ENCODE measurements at places on chromosomes 3 and 15.

GRCh38 chr3:177571944-177572315 is 374.6 kb upstream of the TBL1XR1 start:
- DNase-seq: no peak

GRCh38 chr3:64073158-64073761 is 50.0 kb upstream of the PSMD6 start:
- no peak for DNase-seq

GRCh38 chr3:100027321-100027720 is 87.0 kb downstream of the FILIP1L start:
- no peak for DNase-seq

GRCh38 chr15:61381501-61381900 is 152.4 kb upstream of the RORA start:
- DNase-seq: no peak

DNA sequence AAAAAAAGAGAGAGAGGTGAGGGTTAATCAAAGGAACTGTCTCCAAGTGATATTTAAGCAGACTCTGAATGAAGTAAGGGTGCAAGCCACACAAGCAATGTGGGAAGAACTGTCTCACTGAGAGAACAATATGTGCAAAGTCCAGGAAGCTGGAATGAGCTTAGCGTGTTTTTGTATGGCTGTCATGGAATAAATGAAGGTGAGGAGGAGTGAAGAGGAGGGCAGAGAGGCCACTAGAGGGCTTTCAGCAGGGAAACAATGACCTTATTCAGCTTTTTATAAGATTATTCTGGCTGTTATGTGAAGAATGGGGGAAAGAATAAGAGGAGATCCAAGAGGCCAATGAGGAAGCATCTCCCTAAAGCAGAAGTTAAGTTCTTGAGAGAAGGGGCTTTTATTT is 86.9 kb upstream of the COL8A1 start:
- no peak for DNase-seq

DNA sequence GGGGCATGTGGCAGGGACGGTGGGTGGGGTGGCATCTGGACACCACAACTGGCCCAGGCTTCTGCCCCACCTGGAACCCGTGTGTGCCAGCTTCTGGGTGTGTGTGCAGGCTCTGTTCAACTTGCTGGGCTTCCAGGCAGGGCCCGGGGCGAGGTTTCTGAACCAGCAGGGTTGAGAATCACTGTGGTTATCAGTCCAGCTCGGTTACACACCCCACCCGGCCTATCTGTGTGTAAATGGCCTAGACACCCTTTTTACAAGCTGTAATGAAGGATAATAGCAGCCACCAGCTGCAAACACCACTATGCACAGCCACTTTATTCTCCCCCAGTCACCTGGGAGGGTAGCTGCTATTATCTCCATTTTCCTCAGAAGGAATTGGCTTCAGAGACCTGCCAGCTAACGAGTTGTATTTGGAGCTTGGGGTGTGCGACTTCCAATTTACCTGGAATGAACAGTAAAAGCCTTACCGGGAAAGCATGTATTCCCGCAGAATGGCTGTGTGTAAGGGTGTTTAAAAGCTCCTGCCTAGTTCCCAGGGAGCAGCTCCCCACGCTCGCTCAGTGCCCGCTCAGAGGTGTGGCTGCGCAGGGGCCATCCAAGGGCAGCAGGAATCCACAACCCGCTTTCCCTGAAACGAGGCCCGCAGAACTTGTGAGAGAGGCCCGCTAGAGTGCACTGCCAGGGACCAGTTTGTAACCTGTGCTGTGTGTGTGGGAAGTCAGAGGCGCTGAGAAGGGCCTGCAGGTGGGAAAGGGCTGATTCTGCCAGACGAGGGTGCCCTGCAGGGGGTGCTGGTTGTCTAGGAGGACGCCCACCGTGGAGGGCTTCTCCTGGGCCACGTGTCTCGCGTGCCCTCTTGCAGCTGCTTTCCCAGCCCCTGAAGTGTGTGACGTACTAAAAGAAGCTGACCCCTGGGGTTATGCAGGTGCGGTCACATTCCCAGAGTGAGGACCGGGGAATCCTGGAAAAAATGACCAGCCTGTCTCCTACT is 83.5 kb downstream of the C3orf70 start:
- peak; percentile 85 for DNase-seq

DNA sequence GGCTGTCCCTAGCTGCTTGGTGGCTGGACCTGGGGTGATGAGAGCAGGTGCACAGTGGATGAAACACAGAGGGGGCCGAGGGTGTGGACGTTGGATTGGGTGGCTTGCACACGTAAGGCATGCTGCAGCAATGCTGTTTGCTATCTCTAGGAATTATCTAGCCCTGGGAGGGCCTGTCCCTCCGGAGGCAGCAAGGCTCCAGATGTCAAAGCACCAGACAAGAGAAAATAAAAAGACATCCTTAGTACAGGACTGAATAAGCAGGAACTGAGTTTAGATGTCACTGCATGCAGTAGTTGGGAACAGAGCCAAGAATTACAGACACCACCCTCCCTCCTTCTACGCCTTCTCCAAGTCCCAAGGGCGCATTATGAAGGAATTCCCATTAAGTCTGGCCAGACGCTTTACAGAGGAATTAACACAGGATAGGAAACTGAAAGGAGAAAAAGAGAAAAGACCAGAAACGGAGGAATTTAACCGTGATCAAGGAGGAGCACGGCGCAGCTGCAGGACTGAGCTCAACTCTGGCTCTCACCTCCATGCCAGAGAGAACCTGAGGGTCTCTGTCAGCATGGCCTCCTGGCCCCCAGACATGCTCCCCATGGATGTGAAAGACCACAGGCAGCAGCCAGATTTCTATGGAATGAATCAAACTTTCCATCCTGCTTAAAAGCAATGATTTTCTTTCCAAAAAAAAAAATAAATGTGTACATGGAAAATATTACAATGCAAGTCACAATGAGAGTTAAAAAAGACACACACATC is 13.8 kb downstream of the ATP10A start:
- DNase-seq: peak; percentile 75

DNA sequence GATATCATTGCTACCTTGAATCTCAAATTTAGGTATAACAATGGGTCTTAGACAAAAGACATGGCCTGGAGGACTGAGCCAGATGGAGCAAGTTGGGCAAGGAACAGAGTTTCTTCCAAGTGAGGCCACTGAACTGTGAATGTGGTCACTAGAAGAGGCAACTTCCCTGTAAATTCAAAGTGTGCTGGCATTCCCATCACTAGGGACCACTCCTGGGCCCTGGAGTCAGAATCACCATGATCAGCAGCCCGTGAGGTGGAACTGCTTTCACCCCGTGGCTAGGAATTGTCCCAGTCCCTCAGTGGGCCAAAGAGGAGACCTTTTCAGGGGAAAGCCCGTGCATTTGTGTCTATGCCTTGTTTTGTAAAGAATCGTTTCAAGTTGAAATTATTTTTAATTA is 47.3 kb downstream of the HES1 start:
- no peak for DNase-seq

GRCh38 chr3:62329971-62330370 is 43.4 kb downstream of the FEZF2 start:
- DNase-seq: no peak

GRCh38 chr3:13598926-13599886 is 50.3 kb downstream of the FBLN2 start:
- DNase-seq: no peak

- DNase-seq: peak; percentile 93
Measured at GRCh38 chr3:127690823-127691452, 18.2 kb downstream of the ABTB1 start.

DNA sequence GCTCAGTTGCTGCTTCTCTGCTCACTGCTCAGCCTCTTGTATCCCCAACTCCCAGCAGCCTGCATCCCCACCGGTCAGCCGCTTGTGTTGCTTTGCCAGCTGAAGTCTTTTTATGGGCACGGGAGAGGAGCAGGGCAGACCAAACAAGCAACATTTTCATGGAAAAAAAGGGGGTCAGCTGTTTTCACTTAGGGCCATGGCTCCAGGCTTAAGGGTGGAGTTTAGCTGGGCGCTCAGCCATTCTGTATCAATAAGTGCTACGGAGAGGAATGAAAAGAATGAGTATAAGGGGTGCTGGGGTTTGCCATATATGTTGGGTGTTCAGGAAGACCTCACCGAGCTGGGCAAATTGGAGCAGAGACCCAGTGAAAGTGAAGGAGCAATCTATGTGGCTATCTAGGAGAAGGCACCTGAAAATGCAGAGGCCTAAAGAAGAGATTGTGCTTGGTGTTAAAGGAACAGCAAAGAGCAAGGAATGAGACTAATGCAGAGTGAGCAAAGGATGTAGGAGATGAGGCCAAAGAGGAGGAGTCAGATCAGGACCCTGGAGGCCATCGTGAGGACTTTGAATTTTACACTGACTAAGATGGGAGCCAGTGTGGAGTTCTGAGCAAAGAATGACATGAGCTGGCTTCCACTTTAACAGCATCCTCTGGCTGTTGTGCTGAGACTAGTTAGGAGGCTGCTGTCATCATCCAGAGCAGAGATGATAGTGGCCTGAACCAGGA is 16.6 kb upstream of the IREB2 start:
- peak; percentile 34 for DNase-seq

GRCh38 chr15:33155691-33156420 is 38.7 kb downstream of the FMN1 start:
- DNase-seq: no peak

- peak; percentile 58 for DNase-seq
Measured at GRCh38 chr3:64456674-64457073, 231.1 kb downstream of the ADAMTS9 start.

DNA sequence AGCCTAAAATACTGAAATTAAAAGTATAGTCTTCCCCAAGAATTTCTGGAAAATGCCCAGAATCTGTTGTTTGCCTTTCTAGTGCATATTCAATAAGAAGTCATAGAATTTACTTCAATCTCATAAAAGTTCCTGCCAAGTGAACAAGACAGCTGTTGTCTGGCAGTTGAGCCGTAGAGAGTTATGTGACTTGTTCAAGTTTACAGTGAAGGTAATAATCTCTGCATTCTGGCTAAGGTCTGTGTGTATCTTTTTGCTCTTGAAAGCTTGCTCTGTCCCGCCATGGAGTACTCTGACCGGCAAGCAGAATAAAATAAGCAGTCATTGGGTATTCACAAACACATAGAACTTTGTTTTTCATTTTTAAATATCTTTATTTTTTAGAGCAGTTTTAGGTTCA is 77.8 kb downstream of the GHSR start:
- no peak for DNase-seq

DNA sequence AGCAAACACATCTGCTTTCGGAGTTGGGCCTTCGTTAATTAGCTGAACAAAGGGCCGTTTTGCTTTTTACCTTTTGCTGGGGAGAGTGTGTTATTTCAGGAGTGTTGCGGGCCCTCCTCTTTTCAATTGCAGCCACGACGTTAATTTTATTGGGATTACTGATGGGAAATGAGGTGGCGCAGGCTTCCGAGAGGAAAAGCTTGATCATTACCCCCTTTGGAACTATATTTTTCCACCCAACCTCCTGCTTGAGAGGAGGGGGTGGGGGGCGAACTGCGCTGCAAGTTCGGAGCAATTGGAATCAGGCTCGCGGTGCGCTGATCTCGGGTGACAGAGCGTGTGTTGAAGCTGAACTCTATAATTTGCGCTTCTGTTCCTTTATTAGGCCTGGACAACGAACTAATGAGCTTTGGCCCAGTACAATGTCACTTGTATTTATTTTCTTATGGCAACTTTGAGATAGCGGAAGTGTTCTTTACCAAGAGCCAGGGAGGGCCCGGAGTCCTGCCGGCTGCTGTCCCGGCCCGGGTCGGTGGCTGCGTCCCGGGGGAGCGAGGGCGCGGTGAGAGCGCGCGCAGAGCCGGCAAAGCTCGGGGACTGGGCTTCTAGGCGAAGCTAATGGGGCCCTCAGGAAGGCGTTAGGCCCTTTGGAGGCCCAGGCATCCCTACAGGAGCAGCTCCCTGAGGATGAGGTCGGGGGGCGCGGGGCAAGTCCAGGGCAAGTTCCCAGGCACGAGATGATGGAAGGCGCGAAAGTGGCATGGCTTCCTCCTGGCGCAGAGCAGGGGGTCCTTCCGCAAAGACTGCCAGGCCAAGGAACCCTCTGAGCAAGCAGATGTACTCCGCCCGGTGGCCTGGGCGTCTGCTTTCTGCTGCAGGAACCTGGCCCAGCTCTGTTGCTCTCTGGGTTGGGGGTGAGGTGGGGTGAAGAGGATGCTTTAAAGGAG is 12.9 kb downstream of the NR2F2 start:
- DNase-seq: peak; percentile 54

GRCh38 chr3:22585504-22585903 is 617.6 kb upstream of the UBE2E2 start:
- peak; percentile 55 for DNase-seq

DNA sequence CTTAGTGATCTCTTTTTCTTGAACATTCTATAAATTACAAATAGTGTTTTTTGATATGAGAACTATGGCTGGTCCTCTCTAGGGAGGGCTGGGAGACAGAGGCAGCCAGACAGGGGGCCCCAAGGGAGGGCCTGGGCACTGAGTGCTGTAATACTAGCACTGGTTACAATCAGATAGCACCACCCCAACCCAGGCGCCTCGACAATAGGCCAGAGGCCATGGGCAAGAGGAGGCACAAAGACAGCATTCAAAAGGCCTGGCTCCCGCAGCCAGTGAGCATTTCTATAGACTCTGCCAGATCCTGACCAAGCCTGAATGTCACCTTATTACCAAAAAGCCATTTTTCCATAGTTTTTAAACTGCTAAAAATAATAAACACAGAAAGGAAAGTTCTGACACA is 158.5 kb downstream of the THRB start:
- no peak for DNase-seq

DNA sequence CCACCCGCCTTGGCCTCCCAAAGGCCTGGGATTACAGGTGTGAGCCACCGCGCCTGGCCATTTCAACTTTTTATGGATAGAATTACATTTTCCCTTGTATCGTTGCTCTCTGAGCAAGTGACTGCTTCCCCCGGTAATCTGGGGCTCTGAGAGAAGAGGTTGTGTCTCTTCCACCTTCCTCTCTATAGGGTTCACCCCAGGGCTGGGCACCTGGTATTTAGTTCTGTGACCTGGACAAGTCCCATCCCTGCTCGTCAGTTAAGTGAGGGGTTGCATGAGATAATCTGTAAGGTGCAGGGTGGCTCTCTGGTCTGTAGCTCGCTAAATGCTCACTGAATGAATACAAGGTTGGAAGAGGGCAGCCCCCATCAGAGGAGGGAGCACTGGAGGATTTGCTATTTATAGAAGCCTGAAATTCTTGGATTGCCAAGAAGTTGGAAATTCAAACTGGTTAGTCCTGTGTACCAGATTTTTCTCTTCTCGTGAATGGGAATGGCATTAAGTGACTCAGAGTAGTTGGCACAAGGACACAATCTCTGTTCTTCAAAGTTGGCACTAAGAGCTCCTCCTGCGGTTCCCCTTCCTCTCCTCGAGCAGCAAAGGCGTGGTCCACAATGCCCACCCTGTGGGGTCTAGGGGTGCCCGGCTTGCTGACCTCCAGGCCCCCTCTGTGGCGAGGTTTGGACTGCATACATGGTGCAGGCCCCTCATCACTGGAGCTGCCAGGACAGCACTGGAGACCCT is 68.1 kb upstream of the DLG1 start:
- no peak for DNase-seq

DNA sequence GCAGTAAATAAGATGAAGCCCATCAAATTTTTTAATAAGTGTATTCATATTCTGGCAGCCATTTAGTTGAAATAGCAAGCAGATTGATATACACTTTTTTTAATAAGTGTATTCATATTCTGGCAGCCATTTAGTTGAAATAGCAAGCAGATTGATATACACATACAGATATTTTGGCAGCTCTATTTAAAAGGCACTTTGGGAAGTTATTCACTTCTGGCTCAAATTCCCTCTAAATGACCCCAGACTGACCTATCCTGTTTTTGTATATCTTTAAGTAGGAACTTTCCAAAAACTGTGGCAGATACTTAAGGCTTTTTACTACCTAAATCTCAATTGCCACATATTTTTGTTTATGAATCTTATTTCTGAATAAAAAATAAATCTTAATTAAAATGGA is 122.3 kb downstream of the PLD1 start:
- no peak for DNase-seq

GRCh38 chr3:68802111-68802870 is 130.1 kb downstream of the TAFA4 start:
- DNase-seq: no peak

GRCh38 chr15:100115711-100116090 is 226.1 kb downstream of the ADAMTS17 start:
- no peak for DNase-seq
